NCI-H1436 treated with DMSO at 0.1 percent for 48 hours (cell line): ENCODE measurements at places on chromosomes 6 and 20.
A peak's percentile ranks its signal among the peaks of the same experiment; 100 is the strongest.

GRCh38 chr6:149478631-149479314, 6.0 kb downstream of the ZC3H12D start:
- DNase-seq = no peak

- DNase-seq = no peak
These were observed 733.7 kb upstream of the CITED2 start for GRCh38 chr6:140108167-140108566.

DNA sequence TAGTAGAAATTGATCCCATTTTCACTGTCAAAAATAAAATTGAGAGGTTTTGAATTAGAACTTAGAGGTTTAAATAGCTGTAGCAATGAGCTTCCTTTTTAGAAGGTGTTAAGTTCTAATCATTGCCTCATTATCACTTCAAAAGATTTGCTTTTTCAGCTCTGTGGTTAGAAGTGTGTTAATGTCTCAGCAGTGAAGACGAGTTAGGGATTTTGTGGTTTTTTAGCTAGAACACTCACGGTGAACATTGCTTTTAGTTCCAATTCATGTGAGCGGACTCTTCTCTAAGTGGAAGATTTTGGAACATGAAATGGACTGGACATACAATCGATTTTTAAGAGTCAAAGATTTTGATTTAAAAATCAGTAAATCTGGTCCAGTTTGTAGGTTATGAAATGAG, 12.7 kb upstream of the IFNGR1 start:
- DNase-seq = no peak

- no peak for DNase-seq
These were observed 26.6 kb upstream of the ILRUN start for GRCh38 chr6:34723203-34723602.

GRCh38 chr6:143510991-143511891, at the start of gene FUCA2:
TSS of gene FUCA2 (minus strand) at chr6:143511720. CDS start at chr6:143511634, 86 bp downstream.
- DNase-seq = no peak

GRCh38 chr6:134426623-134427022, 108.7 kb upstream of the SGK1 start:
- no peak for DNase-seq

GRCh38 chr20:10777710-10778109, 103.9 kb upstream of the JAG1 start:
- no peak for DNase-seq

- no peak for DNase-seq
These were observed 33.6 kb upstream of the BCAS1 start for GRCh38 chr20:54103762-54104600.

DNA sequence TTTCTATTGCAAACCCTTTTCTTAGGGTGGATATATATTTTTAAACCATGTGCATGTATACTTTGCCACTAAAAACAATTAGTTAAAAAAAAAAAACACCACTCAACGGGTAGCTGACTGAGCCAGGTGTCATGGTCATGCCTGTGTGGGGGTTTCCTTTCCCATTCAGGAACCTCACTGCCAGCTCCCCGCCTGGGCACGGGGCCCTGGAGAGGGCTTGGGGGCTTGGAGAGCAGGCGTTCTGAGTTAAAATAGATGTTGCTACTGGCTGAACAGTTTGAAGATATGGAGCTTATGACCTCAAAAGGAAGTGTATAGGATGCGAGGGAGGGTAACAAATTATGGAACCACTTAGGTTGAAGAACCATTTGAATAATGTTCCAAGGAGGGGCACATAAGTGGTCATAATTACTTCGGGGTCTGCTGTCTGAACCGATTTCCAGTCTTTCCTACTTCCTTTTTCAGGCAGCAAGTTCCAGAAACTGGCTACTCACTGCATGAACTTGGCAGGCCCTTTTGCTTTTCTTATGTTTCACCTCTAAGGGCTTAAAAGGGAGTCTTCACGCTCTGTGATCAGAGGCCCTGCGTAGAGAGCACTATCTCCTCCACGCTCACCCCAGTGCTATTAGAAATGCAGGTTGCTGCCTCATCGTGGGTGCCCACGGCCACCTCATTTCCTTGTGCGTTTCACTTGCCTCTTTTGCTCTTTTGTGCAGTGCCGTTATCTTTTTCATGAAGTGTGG, 9.9 kb downstream of the STX16 start:
- no peak for DNase-seq

DNA sequence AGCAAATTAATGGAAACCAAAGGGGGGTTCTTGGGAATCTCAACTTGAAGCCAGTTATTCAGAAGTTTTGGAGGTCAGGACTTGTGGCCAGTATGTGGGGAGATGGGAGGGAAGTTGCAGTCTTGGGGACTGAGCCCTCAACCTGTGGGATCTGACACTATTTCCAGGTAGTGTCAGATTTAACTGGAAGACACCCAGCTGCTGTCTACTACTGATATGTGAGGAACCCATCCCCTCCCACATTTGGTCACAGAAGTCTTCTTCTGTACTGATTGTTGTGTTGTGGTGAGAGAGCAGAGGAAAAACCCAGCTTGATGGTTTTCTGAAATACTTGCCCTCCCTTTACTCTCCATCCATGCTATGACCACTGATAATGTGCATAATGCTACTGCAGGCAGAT, 134.0 kb downstream of the QRSL1 start:
- no peak for DNase-seq

DNA sequence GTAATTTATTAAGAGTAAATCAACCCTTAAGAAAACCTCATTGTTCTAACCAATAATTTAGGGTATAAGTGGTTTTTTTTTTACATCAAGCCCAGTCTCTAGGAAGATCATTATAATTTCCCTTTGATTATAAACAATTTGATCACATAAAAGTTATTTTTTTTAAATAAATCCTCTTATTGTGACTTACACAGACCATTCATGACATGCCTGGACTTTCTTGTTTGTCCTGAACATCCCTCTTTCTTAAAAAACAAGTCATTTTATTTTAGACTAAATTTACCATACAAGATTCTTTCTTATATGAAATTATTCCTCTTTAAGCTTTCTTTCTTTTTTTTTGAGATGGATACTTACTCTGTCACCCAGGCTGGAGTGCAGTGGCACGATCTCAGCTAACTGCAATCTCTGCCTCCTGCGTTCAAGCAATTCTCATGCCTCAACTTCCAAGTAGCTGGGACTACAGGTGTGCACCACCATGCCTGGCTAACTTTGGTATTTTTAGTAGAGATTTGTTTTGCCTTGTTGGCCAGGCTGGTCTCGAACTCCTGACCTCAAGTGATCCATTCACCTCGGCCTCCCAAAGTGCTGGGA, 53.6 kb upstream of the AGPAT4 start:
- no peak for DNase-seq

DNA sequence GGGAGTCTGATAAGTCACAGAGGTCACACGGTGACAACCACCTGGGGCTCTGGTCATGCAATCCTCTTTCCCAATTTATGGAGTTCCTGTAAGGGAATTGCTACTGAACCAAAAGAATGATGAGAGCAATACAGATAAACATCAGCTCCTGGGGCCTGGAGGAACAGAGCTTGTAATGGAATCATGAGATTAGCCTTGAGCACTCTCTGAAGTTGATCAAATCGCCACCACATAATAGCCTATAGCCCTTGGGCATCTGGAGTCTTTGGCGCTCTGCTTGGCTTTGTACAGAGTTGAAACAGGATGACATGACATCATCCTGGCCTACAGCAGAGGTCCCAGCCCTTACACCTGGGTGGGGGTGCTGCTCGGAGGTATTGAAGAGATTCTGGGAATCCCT, 154.3 kb upstream of the DTNBP1 start:
- DNase-seq = no peak

GRCh38 chr6:156978948-156979347, 201.8 kb downstream of the ARID1B start:
- no peak for DNase-seq

DNA sequence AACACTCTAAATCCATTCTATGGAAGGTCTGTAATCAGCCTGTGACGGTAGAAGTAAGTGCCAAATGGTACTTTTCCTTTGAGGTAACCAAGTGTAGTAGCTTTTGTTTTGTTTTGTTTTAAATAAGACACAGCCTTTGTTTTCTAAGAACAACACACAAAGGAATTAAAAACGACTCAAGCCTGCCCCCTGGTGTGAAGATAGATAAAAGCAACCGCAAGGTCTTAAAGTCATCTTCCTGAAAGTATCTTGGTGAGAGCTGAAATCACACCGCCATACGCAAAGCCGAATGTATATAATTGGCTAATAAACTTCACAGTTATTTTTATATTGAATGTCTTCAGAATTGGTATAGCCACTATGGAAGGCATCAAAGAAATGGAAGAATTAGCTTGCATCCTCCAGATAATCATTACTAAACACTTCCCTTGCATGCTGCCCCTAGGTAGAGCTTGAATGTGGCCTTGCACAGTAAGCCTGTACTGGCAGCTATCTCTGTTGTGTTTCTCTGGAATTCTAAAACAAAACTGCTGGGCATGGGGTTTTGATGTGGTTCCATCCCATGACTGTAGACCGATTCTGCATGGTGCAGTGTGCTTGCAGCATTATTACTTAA, 95.6 kb downstream of the LAMP5 start:
- peak; percentile 18 for DNase-seq

DNA sequence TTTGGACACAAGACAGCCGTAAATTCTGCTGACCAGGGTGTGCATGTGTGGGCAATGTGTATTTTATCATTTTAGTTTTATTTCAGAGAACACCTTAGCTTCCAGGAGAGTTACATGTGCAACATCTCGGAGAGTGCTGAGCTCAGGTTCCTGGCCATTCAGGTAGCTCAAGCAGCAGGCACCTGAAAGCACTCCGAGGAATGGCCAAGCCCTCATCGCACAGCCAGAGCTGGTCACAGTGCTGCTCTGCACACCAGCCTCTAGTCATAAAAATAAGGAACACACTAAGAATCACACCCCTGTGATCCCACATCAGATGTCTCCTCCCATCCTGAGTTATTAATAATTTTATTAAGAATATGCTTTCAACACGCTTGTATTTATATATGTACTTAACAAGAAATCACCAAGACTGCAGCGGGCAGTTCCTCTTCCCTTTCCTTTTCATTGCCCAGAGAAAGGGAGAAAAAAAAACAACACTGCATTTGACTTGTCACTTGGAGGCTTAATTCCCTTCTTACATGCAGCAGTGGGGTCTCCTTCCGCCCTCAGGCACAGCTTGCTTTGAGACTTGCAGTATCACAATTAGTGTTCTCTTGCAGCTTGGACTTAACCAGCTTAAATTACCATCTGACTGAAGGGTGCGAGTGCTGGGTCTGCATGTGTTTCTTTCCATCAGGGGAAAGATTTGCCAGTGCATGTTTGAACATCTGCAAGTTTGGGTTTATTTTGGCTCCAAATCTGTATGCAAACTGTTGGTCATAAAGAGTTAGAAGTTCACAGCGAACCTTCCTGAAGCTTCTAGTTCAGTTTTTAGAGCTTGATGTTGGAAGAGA, 36.0 kb upstream of the IRF4 start:
- DNase-seq = no peak
